ENCODE measurements at places on chromosomes 5 and 9.

DNA sequence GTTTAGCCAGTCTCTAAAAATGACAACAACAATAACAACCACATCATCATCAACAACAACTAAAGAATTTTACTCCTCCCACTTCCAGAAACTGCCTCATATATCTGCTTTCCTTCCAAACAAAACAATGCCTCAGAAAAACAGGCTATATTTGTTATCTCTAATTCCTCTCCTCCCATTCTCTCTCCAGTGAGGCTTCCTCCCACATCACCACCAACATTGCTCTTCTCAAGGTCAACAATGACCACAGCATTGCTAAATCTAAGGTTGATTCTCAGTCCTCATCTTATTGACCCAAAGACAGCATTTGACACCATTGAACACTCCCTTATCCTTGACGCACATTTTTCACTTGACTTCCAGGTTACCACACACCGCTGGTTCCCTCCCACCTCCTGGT is 38.1 kb upstream of the PRUNE2 start:
- no peak for DNase-seq

GRCh38 chr9:99288830-99289229 is 66.7 kb downstream of the SEC61B start:
- no peak for DNase-seq

- no peak for DNase-seq
Observed at GRCh38 chr5:104237586-104237985, 675.0 kb upstream of the NUDT12 start.

- peak; percentile 46 for DNase-seq
Observed at GRCh38 chr9:78030553-78031443, 813 bp downstream of the GNAQ start.

DNA sequence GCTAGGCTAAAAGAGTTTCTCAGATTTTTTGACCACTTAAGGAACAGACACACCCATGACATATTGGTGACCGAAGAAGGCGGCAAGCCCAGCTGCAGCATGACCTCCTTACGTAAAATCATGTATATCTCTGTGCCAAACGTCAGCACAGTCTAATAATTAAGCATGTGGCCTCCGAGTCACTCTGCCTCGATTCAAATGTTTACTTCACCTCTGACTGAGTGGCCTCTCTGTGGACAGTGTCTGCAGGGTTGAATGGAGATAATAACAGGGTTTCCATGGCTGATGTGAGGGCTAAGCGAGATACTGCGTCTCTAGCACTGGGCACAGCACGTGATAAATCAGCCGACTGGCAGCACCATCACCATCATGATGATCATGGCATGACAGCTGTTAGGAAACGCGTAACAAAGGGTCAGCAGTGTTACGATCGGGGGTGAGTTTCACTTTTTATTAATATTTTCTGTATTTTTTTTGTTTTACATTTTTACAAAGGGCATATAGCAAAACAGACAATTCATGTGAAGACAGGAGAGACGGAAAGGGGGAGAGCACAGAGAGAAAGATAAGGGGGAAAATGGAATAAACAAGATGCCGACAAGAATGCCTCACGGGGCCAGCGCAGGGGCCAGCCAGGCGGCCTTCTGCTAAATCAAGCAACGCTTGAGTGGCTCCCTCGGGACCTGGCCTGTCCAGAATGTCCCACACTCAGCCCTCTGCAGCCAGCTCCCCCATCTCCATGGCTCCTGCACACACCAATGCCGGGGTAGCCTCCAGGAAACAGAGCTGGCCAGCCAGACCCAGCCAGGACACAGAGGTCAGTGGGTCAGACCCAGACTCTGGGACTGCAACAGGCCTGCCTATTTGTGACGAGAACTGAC is 60.3 kb downstream of the ADAMTS2 start:
- no peak for DNase-seq

GRCh38 chr9:126222363-126222834 is 104.2 kb upstream of the MVB12B start:
- no peak for DNase-seq

DNA sequence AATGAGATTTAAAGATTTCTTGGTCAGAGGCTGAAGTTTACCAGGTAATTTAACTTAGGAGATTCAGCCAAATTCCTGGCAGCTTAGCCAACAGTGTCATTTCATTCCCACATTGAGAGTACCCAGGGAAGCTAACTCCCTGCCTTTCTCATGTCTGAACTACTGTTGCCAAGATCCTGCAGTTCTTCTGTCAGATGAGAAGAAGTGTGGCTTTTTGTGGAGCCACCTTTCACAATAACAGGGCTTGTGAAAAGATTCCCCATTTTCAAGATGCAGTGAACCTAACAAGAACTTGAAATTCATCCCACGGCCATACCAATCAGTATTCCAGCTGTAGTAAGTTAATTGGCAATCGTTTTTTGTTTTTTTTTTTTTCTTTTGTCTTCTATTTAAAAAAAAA is 176.4 kb downstream of the XRCC4 start:
- no peak for DNase-seq

DNA sequence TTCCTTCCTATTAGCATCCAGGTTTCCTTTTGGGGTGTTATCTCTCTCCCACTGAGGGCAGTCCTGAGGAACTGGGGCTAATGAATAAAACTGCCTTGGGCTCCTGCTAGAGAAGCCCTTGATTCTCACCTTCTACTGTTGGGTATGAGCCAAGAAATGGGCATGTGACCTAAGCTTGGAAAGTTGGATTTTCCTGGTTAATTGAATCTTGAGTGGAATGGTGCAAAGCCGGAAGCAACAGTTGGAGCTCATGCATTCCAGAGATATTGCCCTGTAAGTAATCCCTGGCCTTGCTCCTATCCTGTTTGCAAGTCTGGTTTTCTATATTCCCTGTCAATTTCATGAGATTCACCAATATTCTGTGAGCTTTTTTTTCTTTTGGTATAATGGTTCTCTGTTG is 158.5 kb upstream of the ELL2 start:
- no peak for DNase-seq

DNA sequence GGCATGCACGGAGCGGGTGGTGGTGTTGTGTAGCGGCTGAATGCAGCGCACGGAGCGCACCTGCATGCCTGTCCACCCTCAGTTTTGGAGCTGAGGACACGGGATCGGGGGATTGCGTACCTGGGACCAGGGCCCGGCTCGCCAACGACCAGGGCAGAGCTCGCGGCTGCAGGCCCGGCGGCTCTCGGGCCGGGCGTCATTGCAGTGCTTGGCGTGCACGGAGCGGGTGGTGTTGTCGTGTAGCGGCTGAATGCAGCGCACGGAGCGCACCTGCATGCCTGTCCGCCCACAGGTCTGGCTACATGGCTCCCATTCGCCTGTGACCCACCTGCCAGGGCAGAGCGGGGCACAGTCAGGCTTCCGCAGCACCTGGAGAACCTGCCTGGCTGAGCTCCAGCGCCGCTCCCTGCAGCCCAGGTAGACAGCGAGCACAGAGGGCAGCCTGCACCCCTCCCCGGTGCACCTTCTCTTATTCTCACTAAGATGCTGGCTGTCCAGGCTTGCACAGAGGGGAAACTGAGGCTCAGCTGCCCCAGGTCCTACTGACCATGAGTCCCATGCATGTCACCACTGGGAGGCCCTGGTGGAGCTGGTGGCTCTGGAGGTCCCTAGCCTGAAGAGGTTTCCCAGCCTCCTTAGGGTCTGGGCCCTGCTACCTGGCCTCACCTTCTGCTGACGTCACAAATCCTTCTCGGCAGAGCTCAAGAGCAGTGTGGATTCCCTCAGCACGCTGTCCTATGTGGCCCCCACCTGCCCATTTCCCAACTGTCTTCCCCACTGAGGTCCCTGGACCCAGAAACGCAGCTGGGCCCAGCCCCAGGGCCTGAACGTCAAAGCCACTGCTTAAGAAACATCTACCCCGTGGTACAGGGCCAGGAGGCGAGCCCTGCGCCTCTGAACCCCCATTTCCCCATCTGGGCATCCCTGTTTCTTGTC is 64.9 kb downstream of the ZNF354C start:
- no peak for DNase-seq

DNA sequence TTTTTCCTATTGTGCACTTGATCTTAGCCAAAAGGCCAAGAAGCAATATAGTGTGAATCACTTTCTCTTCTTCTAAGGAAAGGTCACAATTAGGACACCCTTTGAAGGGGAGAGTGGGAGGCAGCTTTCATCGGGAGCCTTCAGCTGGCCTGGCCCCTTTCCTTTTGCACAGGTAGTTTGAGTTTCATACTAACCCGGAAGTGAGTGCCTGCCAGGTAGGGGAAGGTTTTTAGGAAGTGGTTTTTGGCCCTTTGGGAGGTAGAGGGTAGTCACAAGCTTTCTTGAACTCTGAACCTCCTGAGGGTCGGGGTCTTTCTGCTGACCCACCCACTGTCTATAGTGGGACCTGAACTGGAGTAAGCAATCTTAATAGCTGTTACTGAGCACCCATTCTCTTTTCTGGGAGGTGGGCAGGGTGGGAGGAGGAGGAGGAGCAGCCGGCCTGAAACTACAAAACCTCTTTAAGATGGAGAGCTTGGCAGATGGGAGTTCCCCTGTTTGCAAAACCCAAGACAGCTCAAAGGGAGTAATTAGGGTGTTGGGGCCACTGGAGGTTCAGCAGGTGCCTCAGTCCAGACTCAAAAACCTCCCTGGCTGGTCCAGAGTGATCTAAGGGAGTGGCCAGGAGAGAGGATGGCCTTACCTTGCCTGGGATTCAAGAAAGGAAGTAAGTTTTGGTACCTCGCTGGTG is 6.0 kb downstream of the LARP1 start:
- DNase-seq: no peak

DNA sequence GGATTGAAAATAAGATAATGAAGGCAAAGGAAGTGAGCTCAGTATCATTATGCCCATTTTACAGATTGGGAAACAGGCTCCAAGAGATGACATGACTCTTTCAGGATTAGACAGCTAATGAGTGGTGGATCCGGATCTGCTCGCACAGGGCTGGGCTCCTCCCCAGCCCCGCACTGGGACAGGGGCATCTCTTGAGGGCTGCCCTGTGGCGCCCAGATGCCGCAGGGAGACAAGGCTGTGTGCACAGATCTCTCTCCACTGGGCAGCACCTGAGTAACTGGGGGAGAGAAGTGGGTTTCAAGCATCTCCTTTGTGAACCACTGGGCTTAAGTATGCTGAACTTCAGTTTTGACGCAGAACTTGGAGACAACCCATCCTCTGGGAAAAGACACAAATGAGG is 43.9 kb downstream of the ADAMTS2 start:
- no peak for DNase-seq

DNA sequence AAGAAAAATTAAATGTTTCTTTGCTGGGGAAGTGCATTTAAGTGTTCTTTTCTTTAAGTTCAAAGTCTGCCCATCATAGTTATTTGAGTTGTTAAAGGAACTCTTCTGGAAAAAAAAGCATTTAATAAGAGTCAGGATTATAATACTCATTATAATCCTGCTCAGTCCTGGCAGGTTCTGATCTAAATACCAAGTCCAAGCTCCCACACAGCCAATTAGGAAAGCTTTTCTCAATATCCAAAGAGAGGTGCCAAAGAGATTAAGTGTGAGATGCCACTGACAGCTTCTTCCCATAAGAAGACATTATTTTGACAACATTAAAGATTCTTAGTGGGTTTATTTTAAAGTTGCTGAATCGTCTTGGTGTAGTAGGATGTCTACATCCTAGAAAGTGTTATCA is 235.2 kb upstream of the DAB2 start:
- no peak for DNase-seq

DNA sequence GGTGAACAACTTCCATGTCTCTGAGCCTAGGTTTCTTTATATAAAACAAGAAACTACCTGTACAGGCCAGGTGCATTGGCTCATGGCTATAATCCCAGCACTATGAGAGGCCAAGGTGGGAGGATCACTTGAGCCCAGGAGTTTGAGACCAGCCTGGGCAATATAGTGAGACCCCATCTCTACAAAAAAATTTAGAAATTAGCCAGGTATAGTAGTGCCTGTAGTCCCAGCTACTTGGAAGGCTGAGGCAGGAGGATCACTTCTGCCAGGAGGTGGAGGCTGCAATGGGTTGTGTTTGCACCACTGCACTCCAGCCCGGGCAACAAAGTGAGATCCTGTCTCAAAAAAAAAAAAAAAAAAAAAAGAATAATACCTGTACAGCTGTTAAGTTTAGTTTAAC is 11.1 kb downstream of the FAM13B start:
- DNase-seq: no peak

DNA sequence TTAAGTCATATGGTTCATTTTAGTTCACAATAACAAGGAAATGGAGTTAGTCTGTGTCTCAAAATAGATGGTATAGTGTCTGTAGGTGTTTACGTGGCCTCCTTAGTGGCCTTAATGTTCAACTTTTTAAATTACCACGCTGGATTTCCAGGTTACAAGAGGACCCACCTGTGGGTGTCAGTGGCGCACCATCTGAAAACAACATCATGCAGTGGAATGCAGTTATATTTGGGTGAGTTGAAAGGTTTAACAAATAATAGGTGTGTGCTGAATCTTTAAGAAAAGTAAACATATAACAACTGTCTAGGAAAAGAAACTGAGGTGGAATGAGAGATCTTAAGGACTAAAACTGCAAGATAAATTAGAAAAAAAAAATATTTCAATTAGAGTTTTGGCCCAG is 2.9 kb downstream of the UBE2B start:
- DNase-seq: no peak

DNA sequence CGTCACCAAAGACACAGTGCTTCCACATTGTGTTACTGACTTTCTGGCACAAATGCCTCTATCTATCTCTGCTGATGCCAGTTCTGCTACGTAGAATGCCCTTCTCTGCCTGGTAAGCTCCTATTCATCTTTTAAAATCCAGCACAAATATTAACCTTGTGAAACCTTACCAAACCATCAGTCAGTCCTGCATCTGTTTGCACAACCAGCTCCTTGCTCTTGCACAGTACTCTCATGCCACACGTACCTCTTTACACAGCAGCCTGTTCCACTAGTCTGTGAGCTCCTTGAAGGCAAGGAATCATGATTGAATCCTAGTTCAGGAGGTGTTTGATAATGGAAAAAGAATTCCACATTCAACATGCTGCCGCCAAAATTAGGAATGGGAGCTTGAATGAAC is 56.3 kb downstream of the TEX10 start:
- no peak for DNase-seq

DNA sequence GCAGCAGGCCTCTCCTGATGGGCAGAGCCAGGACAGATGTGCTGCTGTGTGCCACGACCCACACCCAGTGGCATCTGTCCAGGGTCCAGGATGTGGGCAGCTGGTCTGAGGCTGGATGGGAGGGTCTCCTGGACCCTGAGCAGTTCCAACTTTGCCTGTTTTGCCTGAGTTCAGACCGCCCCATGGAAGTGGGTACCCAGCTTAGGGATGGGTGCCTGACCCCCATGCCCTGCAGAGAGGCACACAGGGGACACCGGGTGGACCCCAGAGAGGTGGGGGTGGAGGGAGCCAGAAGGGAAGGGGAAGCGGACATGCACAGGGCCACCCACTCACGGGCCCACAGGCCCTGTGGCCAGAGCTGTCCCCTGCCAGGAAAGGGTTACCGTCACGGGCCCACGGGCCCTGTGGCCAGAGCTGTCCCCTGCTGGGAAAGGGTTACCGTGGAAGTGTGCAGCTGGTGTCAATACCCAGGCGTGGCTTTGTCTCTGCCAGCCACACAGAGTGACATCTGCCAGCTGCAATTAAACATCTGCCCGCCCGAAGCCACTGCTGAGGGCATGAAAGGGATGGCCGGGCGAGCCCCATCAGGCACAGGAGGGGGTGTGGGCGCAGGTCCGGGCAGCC is 50.0 kb downstream of the NACC2 start:
- peak; percentile 23 for DNase-seq

- no peak for DNase-seq
Observed at GRCh38 chr9:9122230-9122875, 1322.8 kb upstream of the DMAC1 start.

- no peak for DNase-seq
Observed at GRCh38 chr9:28956116-28956880, 1383.0 kb upstream of the C9orf72 start.

- DNase-seq: no peak
Observed at GRCh38 chr5:138018849-138019248, 14.0 kb downstream of the FAM13B start.

Measured in occipital lobe (tissue), 3 donors.